Osteoblast (primary cell): ENCODE measurements at places on chromosomes 6 and 20.
A peak's percentile ranks its signal among the peaks of the same experiment; 100 is the strongest.

DNA sequence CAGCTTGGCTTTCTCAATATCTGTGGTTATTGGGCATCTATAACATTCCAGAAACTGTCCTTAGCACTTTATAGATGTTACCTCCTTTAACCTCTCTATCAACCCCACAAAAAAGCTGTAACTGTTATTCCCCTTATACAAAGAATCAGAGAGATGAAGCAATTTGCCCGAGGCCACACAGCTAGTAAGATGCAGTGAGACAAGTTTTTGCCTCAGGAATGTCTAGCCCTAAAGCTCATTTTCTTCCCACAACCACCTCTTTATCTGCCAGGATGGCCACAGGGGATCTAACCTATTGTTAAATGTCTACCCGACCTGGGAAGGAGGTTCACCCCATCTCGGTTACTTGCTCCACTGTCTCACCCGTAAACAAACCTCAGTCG is 31.9 kb upstream of the TCP11 start:
- H3K4me1 ChIP-seq = peaks cover 60% of the 10 kb centered on the region
- DNase-seq = no peak
- no peaks in the 10 kb centered on the region for H3K27me3 ChIP-seq
- H3K27ac ChIP-seq = peak overlapping the region; percentile 70
- no peak overlapping the region for H3K4me3 ChIP-seq

- peak; percentile 79 for DNase-seq
- peaks cover 51% of the 10 kb centered on the region for H3K36me3 ChIP-seq
- peak overlapping the region; percentile 69 for H3K27ac ChIP-seq
These were observed 54.4 kb downstream of the GOPC start for GRCh38 chr6:117547688-117548621.

- no peaks in the 10 kb centered on the region for H3K36me3 ChIP-seq
- H3K4me1 ChIP-seq = peaks cover 12% of the 10 kb centered on the region
These were observed 28.9 kb upstream of the C6orf58 start for GRCh38 chr6:127547904-127548649.

- H3K27ac ChIP-seq = no peak overlapping the region
- H3K36me3 ChIP-seq = no peaks in the 10 kb centered on the region
- no peaks in the 10 kb centered on the region for H3K27me3 ChIP-seq
- H3K4me3 ChIP-seq = no peak overlapping the region
- no peak for DNase-seq
These were observed 512.0 kb downstream of the CDKAL1 start for GRCh38 chr6:21046276-21046675.

DNA sequence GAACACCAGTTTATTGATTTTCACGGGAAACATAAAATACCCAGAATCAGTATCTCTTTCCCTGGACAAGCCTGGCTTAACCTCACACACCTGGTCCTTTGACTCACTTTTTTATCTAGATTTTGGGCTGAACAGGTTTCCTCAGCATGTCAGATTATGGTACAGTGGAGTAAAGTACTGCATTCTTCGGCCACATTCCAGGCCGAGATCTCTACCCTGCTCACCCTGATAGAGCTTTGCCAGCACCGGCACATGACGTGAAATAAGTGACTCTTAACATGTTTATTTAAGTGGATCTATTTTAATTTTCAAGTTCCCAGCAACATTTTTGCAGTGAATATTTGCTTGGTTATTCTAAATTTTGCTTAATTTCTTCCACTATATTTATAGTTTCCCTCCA is 79.0 kb upstream of the POPDC3 start:
- H3K27me3 ChIP-seq = peaks cover 5% of the 10 kb centered on the region
- H3K27ac ChIP-seq = no peak overlapping the region
- H3K4me1 ChIP-seq = no peaks in the 10 kb centered on the region
- DNase-seq = no peak

DNA sequence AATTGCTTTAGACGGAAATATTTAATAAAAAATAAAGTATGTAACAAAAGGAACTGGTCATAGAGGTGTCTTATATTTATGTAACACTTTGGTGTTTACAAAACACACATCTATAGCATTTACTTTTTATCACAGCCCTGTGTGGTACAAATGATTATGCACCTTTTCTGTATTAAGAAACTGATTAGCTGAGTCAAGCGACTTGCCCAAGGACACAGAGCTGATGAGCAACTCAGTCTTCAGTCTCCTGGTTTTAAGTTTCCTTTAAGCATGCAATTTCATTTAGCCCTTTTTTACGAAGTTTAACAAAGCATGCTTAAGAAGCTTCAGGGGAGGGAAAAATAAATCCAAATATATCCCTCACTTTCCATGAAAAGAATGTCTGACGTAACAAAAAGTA is 2.5 kb downstream of the DCDC2 start:
- H3K27ac ChIP-seq = no peak overlapping the region
- no peak for DNase-seq
- H3K4me1 ChIP-seq = peaks cover 5% of the 10 kb centered on the region
- peaks cover 26% of the 10 kb centered on the region for H3K27me3 ChIP-seq
- H3K36me3 ChIP-seq = no peaks in the 10 kb centered on the region
- H3K4me3 ChIP-seq = no peak overlapping the region

DNA sequence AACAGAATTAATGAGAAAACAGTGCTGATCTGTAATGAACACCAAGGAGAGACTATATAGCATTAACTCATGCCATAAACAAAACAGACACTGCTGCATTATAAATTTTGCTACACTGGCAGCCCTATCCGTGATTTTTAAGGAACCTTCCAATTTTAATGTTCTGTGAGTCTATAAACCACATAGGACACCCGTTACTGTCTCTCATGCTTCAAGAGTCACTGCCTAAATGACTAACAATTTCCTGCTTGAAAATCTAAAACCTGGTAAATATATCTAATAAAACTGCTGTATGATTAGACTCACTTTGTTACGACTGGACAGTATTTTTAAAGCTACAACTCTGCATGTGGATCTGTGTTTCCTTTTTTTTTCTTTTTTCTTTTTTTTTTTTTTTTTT is 8.7 kb downstream of the CHD6 start:
- no peak for DNase-seq
- no peak overlapping the region for H3K27ac ChIP-seq
- H3K4me3 ChIP-seq = no peak overlapping the region
- H3K27me3 ChIP-seq = no peaks in the 10 kb centered on the region

- H3K36me3 ChIP-seq = no peaks in the 10 kb centered on the region
- H3K27ac ChIP-seq = no peak overlapping the region
- no peaks in the 10 kb centered on the region for H3K4me1 ChIP-seq
- no peak overlapping the region for H3K4me3 ChIP-seq
- no peaks in the 10 kb centered on the region for H3K27me3 ChIP-seq
These were observed 413.2 kb downstream of the CDH26 start for GRCh38 chr20:60371384-60371783.

DNA sequence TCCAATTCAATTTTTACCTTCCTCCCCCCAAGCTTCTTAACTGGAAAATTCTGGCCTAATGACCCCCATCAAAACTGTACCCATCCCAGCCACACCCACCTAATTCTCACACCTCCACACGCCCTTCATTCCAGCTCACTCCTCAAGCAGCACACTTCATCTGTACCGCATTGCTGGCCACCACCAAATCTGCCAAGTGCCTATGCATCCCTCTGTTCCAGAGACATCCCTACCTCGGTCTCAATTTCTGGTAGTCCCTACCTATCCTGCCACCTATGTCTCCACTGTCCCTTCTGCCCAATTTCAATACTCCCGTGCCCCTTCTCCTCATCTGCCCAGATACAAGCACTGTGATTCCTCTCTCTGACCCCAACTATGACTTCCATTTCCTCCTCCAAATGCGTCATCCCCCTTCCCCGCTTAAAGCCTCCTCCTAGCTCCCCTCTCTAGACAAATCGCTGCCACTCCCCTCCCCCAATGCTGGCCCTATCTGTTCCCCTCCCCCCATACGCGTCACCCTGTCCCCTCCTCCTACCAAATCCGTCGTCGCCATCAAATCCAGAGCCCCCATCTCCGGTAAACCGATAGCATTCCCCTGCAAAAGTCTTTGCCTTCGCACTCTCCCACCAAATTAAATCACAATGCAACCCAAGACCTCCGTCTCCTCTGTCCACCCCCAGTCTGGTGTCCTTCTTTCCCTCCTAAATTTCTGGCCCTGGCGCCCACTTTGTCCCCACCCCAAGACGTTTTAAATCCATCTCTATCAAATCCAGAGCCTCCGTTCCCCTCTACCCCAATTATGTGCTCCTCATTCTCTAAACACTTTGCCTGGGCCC is 1.2 kb downstream of the MTCH1 start:
- peaks cover 30% of the 10 kb centered on the region for H3K4me1 ChIP-seq
- H3K27me3 ChIP-seq = no peaks in the 10 kb centered on the region
- peak overlapping the region; percentile 89 for H3K27ac ChIP-seq
- DNase-seq = peak; percentile 92

DNA sequence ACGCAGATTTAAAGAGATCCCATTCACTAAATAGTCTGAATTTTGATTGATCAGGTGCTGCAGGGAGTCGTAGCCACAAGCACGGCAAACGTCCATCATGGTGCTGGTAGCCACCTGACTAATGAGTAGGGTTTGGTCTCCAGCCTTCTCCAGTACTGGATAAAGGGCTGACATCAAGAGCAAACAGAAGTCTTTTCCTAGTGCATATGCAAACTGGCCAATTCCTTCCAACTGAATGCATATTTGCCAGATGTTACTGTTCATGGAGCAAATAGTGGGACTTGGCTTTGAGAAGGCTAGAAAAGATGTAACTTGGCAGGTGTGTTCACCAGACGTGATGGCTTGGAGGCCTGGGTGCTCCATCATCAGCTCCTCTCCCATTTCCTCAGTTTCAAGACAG is 21.6 kb downstream of the TTI1 start:
- DNase-seq = no peak
- peaks cover 22% of the 10 kb centered on the region for H3K36me3 ChIP-seq
- no peak overlapping the region for H3K27ac ChIP-seq

- H3K36me3 ChIP-seq = no peaks in the 10 kb centered on the region
- no peak overlapping the region for H3K4me3 ChIP-seq
- H3K4me1 ChIP-seq = peaks cover 15% of the 10 kb centered on the region
- no peaks in the 10 kb centered on the region for H3K27me3 ChIP-seq
These were observed 51.5 kb downstream of the SLC23A2 start for GRCh38 chr20:4949833-4950178.

DNA sequence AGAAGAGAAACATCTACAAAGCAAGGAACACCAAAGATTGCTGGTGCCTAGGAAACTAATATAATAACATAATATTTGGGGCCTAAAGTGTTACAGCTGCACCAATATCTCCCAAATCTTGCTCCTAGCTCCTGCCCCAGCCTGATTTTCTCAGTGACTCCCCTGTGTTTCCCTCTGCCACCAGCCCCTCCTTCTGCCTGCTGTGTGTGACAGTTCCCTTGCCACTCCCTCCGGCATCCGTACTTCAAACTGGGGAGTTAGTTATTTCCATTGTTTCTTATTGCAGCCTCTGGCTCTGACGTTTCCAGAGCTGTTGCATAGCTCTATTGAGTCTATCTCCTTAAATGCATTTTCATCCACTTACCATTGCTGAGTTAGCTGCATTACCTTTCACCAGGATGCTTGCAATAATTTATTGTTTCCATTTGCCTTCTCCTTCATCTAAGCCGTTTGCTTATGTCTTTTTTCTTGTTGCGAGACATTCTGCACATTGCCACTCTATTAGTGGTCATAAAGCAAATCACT is 43.1 kb downstream of the ESR1 start:
- H3K27ac ChIP-seq = no peak overlapping the region
- no peaks in the 10 kb centered on the region for H3K4me1 ChIP-seq
- no peak overlapping the region for H3K4me3 ChIP-seq
- H3K36me3 ChIP-seq = no peaks in the 10 kb centered on the region
- H3K27me3 ChIP-seq = no peaks in the 10 kb centered on the region

GRCh38 chr20:57795342-57795697 is 85.5 kb upstream of the PMEPA1 start:
- DNase-seq = no peak
- peaks cover 5% of the 10 kb centered on the region for H3K4me1 ChIP-seq
- peaks cover 9% of the 10 kb centered on the region for H3K27me3 ChIP-seq
- no peak overlapping the region for H3K27ac ChIP-seq
- no peaks in the 10 kb centered on the region for H3K36me3 ChIP-seq

DNA sequence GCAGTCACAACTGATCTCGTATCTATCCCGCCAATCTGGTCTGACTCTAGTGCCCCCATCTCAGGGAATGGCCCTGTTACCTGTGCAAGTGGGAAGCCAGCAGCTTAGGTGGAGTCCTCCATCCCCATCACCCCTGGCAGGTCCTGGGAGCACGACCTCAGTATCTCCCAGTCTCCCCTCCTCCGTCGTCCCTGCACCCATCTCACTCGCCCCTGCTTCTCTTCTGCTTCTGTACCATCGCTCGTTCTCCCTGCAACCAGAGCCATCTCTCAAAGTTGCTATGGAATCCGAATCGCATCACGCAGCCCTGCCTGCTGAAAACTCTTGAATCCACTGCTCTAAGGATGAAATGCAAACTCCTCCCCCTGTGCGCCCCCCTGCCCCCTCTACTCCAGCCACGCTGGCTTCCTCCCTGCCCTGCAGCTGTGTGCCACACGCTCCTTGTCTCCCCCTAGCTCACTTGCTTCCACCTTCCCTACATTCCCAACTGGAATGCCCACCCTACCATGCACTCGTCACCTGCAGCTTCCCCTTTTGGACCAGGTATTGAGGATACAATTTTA is 64.0 kb upstream of the PTGIS start:
- no peak overlapping the region for H3K27ac ChIP-seq
- no peak overlapping the region for H3K4me3 ChIP-seq
- H3K4me1 ChIP-seq = no peaks in the 10 kb centered on the region
- no peaks in the 10 kb centered on the region for H3K27me3 ChIP-seq
- no peak for DNase-seq

DNA sequence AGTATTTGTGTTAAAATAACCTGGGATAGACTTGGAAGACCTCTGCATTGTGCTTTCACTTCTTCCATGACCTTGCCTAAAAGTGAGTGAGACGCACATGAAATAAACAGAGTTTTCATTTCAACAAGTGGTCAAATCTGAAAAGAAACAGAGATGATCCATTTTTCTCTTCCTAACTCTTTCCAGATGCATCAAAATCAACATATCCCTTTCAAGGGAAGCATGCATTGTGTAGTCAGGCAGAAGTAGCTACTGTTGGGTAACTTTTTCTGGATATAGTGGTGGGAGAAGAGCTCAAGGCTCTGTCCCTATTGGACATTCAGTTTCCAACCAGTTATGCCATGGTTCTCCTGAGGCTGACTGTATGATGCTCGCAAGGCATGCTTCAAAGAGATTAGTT is 233.0 kb upstream of the JAG1 start:
- H3K36me3 ChIP-seq = no peaks in the 10 kb centered on the region
- H3K27ac ChIP-seq = no peak overlapping the region
- no peaks in the 10 kb centered on the region for H3K27me3 ChIP-seq
- DNase-seq = no peak

- H3K27ac ChIP-seq = peak overlapping the region; percentile 76
- no peaks in the 10 kb centered on the region for H3K27me3 ChIP-seq
- no peaks in the 10 kb centered on the region for H3K36me3 ChIP-seq
- DNase-seq = no peak
- peaks cover 16% of the 10 kb centered on the region for H3K4me1 ChIP-seq
These were observed 110.2 kb upstream of the FOXQ1 start for GRCh38 chr6:1201547-1202200.
